ENCODE measurements at places on chromosomes 2 and 18.

DNA sequence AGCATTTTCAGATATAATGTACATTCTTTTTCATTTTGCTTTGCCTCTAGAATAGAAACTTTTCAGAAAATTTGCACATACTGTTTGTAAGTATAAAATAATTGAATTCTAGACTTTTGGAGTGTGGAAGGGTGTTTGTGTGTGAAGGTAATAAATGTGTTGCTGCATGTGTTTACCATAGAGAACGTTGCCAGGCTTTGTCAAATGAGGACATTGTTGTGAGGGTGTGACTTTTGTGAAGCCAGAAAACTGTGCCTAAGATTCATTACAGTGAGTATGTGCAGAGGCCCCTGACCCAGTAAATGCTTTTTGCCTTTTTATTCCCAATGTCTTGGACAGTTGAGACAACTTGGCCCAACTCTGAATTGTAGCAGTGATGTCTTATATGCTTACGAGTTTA lies 30.4 kb upstream of the EPB41L5 start:
- DNase-seq, result no peak

DNA sequence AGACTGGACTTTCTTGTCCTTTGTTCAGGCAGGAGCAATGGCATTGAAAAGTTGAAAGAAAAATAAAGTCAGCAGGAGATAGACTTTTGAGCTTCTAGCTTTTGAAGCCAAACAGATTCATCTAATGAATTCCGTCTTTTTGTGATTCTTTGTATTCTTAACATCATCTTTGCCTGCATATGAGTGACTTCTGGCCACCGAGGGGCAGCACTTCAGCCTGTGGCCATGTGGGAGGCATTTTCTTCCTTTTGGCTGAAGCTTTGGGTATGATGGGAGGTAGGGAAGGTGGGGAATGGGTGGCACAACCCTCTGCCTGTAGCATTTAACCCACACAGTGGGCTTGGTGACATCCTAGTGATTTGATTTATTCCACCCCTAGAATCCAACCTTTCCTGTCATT lies 220.6 kb downstream of the SETBP1 start:
- no peak for DNase-seq

DNA sequence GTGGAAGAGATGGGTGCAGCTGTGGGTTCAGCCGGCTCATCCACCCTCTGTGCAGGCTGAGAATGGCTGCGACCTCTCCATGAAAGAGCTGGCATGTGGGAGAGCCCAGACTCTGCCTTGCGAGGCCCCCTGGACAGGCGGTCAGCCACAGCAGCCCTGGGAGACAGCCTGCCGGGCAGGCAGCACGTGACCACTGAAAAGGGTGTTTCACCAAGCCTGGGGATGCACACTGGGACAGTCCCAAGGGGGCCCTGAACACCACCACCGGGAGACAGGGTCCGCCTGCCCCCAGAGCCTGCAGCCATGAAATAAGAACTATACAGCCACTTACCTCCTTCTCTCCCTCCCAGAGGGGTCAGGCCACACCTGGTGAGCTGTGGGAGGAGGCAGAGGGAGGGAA lies 11.5 kb downstream of the RFX8 start:
- DNase-seq, result no peak

DNA sequence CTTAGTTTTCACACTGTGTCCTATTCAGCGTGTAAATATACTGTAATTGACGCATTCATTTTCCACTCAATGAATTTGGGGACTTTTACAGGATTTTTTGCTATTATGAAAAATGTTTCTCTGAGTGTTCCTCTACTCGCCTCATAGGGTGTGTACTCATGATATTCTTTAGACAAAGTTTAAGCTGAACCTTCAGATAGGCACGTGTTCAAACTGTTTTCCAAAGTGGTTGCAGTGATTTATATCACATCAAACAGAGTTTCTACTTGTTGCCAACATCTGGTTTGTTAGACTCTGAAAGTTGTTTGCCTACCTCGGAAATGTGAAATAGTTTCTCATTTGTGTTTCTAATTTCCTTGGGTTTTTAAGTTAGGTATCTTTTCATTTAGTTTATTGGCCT lies 46.4 kb upstream of the IL1R1 start:
- DNase-seq, result no peak
